ENCODE measurements at places on chromosomes 1 and 21.

GRCh38 chr1:3522564-3523265 lies 68.2 kb downstream of the ARHGEF16 start:
- peaks cover 20% of the 10 kb centered on the region for H3K4me1 ChIP-seq

GRCh38 chr1:8765198-8765597 lies 52.2 kb downstream of the RERE start:
- no peak overlapping the region for H3K27ac ChIP-seq
- H3K27me3 ChIP-seq: no peaks in the 10 kb centered on the region
- H3K4me1 ChIP-seq: peaks cover 3% of the 10 kb centered on the region
- DNase-seq: no peak
- H3K36me3 ChIP-seq: no peaks in the 10 kb centered on the region
- no peak overlapping the region for H3K4me3 ChIP-seq

DNA sequence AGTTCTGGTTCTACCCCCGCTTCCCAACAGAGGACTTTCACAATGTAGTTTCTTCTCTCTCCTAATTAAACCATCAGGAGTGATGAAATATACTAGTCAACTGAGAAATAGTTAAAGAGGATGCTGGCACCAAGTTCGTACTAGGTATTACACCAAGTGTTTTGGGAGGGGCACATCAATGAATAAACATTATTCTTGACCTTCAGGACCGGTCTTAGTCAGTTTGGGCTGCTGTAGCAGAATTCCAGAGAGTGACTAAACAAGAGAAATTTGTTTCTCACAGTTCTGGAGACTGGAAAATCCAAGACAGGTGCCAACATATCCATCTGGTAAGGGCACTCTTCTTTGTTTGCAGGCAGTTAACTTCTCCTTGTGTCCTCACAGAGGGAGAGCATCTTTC lies 103.8 kb downstream of the SPATA17 start:
- H3K27me3 ChIP-seq: no peaks in the 10 kb centered on the region
- DNase-seq: no peak
- no peaks in the 10 kb centered on the region for H3K36me3 ChIP-seq
- no peak overlapping the region for H3K4me3 ChIP-seq
- H3K27ac ChIP-seq: no peak overlapping the region

- H3K36me3 ChIP-seq: no peaks in the 10 kb centered on the region
- H3K4me3 ChIP-seq: no peak overlapping the region
- H3K27ac ChIP-seq: no peak overlapping the region
- H3K4me1 ChIP-seq: no peaks in the 10 kb centered on the region
- DNase-seq: no peak
These were observed 54.4 kb upstream of the C1orf174 start for GRCh38 chr1:3954170-3955169.

DNA sequence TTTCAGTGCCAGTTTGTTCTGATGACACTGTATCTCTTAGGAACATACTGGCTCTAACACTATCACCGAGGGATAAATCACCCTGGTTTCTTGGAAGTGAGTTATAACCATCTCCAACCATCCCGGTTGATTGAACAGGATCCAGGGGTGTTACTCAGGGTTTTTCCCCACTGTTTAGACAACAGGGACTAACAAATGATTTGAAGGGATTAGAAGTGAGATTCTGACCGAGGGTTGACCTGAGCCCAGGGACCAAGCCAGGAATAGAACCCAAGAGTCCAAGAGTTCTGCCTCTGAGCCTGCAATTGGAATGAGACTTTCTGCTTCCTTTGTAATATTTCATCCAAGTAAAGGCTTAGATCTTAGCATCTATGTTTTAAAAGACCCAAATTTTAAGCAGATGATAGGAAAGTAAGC lies 154.0 kb downstream of the DHRS3 start:
- H3K36me3 ChIP-seq: no peaks in the 10 kb centered on the region
- DNase-seq: no peak
- H3K4me1 ChIP-seq: peaks cover 82% of the 10 kb centered on the region
- no peak overlapping the region for H3K4me3 ChIP-seq
- H3K27ac ChIP-seq: peak overlapping the region; percentile 82
- H3K27me3 ChIP-seq: no peaks in the 10 kb centered on the region

All from thoracic aorta (tissue), 2 donors.